ENCODE measurements at places on chromosomes 6 and 20.

DNA sequence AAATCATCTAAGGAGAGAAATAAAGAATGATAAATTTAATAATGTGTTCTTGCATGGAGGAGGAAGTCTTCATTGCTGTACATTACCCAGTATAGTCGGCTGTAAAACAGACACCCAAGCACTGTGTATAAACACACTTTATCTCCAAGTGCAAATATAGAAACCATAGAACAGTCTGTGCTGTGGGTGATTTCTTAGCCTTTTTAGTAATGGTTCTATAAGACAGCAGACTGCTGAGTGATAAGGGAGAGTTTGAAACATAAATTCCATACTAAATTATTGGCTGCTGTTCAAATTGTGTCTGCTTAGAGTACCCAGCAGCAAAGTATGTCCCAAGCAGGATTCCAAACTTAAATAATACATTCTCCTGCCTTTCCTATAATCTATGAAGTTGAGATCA, 4.6 kb downstream of the FILIP1 start:
- DNase-seq = no peak

GRCh38 chr20:32609111-32609773, 24.1 kb upstream of the NOL4L start:
- no peak for DNase-seq

DNA sequence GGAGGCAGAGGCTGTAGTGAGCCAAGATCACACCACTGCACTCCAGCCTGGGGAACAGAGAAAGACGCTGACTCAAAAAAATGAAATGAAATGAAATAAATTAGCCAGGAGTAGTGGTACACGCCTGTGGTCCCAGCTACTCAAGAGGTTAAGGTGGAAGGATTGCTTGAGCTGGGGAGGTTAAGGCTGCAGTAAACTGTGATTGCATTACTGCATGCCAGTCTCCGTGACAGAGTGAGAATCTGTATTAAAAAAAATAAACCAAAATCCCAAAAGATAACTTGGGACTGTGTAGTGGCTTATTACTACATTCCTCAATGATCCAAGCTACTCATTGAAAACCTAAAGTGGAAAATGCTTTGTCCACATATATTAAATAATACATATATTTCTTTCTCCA, 87.0 kb downstream of the SGK1 start:
- DNase-seq = no peak

DNA sequence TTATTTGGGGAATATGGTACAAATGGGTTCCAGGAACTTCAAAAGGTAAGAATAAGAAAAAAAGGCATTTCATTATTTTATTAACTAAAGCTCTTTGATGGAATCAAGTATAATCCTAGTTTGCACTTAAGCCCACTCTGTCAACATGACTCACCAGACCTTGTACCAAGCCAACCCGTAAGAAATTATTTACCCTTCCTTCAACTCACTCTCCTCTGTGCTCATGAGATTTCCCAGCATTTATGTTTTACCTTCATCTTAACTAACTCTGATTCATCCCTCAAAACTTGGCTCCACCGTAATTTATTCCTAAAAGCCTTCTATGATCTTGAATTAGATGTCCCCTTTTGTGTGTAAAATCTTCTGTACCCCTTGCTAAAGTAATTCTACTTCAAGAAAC, 308.7 kb downstream of the PKHD1 start:
- no peak for DNase-seq

DNA sequence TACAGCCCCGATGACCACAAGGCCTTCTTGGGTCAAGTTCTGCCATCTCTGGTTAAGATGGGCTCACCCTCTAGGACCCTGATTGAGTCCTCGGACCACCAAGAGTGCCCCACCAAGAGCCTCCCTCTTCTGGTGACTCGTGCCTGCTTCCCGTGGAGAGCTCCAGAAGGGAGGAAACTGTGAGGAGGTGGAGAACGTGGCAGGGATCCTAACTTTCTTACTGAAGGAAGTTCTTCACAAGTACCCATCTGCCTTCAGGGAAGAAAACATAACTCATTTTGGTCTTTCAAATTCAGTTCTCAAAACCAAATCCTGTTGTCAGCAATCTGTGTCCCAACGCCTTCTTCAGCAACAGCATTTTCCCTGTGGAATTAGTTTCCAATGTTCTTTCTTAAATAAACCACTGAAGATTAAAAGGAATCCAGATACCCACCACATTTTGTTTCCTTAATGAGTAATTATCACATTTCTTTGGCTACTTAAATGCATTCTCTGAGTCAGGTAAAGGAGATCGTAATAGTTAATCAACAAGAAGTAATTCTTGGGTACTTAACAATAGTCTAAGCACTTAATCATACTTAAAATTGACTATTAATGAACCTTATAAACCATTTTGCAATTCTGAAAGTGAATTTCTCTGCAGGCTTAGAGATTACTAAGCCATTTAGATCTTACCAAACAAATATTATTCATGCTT, 185.8 kb upstream of the SGK1 start:
- DNase-seq = no peak

- DNase-seq = no peak
Observed at GRCh38 chr6:117616391-117617209, 14.3 kb upstream of the GOPC start.

DNA sequence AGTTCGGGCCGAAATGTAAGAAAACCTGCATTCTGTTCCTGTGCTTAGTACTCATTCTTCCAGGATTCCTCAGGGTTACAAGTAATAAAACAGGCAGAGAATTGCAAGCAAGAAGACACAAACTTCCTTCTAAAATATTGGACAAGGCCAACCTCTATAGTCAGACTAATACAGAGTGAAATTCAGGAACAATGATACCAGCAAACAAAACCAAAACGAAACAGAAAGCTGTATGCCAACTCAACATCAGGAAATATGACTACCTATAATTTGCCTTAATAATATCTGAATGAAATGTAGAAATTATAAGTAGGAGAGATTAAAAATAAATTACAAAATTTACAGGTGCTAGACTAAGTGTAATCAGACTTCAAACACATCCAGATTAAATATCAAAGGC, 238.8 kb downstream of the HIVEP2 start:
- DNase-seq = no peak

DNA sequence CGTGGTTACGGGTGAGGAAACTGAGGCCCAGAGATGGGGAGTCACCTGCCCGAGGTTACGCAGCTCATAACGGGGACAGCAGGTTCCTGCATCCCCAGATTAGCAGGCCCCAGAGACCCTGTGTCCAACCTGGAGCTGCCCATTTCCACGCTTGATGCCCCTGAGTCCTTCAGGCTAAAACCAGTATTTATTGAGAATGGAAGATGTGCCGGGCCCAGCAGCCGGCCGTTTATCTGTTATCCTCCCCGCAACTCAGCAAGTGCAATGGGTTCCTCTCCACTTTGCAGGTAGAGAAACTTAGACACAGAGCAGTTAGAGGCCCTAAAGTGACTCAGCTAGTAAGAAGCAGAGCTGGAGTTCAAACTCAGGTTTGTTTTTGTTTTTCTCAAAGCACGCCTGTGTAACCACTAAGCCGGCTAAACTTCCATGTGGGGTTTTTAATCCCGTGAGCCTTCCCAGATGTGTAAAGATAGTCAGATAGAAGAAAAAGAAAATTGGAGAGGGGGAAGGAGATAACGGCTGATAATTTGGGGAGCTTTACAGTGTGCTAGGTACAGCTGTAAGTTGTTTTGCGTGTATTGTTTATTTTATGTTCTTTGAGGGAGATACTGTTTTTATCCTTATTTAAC, 775 bp downstream of the PFDN4 start:
- no peak for DNase-seq

GRCh38 chr6:42783177-42783875, 1.5 kb downstream of the BICRAL start:
- peak; percentile 44 for DNase-seq

DNA sequence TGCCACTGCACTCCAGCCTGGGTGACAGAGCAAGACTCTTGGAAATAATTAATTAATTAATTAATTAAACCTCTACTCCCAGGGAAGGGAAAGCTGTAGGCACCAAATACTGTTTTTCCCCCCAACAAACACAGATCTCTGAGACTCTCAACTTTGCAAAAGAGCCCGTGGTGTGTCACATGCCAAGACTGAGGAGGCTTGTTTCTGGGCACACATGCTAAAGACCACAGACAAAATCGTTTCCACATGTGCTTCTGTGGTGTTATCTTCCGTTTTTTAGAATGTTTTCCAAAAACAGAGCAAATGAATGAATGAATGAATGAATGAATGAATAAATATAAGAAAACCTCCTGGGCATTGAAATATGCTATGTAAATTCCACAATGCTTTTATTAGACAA, 55.6 kb upstream of the ATXN1 start:
- no peak for DNase-seq

DNA sequence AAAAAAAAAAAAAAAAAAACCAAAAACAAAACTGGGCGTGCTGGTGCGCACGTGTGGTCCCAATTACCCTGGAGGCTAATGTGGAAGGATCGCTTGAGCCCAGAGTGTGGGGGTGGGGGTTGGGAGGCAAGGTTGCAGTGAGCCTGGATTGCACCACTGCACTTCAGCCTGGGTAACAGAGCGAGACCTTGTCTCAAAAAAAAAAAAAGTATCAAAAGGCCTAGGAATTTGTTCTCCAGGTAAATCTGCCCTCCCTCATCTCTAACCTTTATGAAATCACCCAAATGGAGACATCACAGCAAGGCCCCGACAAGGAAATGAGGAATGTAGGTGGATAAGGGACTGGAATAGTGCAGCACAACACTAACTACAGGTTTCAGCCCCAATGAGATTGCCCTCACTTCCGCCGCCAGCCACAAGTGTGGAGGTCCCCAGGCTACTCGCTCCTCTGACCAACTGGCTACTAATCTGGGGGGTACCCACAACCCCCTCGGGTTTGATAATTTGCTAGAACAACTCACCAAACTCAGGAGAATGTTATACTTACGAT, 36.8 kb upstream of the DDR1 start:
- no peak for DNase-seq

DNA sequence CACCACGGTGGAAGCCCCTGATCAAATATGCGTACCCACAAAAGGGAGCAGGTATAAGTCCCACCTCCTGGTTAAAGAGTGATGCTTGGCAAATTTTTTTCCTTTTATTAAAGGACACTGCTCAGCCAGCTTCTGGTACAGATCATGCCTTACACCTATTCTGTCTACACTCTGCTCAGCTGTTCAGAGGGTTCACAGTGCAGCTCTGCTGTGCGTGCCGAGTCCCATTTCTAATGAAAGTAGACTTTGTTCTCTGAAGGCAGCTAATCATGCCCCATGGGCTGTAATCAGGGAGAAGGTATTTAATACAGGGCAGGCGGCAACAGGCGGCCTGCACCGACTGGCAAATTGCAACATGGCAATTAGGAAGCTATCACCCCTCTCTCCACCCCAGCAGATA, 16.3 kb downstream of the LRRC73 start:
- DNase-seq = no peak

- DNase-seq = no peak
Observed at GRCh38 chr6:38542031-38542430, 97.7 kb downstream of the BTBD9 start.

- no peak for DNase-seq
Observed at GRCh38 chr6:131460614-131461000, 112.4 kb upstream of the ARG1 start.
